GM23338 (cell line): ENCODE measurements at places on chromosomes 11 and 22.

DNA sequence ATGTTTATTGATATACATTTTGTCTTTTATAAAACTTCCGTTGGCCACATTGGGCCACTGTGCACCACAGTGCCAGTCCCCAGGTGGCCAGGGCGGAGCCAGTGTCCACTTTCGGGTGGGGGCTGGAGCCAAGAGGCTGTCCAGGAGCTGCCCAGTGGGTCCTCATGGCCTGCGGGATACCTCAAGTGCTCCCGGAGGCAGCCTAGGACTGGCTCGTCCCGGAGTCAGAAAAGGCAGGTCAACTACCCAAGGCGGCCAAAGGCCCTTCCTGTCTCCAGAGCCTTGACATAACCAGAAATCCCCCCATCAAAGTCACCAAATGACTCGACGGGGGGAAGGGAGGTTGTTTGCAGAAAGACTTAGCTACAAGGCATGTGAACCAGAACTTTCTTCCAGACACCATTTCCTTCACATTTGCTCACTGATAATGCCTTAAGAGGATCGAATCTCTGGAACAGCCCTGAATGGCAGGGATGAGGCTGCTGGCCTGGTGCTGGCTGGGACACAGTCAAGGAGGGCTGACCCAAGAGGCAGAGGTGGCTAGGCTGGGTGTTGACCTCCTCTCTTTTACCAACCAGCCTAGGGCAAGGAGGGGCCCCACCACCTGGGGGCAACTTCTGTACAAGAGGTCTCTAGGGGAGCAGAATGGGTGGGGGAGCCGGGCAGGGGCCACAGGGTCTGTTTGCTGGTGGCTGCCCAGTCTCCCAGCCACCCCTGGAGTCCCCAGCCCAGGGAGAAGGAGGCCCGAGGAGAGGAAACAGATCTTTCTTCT is 8.4 kb downstream of the MRGPRF start:
- no peak for DNase-seq

- DNase-seq: no peak
These were observed 909 bp upstream of the BRD1 start for GRCh38 chr22:49828599-49828965.

DNA sequence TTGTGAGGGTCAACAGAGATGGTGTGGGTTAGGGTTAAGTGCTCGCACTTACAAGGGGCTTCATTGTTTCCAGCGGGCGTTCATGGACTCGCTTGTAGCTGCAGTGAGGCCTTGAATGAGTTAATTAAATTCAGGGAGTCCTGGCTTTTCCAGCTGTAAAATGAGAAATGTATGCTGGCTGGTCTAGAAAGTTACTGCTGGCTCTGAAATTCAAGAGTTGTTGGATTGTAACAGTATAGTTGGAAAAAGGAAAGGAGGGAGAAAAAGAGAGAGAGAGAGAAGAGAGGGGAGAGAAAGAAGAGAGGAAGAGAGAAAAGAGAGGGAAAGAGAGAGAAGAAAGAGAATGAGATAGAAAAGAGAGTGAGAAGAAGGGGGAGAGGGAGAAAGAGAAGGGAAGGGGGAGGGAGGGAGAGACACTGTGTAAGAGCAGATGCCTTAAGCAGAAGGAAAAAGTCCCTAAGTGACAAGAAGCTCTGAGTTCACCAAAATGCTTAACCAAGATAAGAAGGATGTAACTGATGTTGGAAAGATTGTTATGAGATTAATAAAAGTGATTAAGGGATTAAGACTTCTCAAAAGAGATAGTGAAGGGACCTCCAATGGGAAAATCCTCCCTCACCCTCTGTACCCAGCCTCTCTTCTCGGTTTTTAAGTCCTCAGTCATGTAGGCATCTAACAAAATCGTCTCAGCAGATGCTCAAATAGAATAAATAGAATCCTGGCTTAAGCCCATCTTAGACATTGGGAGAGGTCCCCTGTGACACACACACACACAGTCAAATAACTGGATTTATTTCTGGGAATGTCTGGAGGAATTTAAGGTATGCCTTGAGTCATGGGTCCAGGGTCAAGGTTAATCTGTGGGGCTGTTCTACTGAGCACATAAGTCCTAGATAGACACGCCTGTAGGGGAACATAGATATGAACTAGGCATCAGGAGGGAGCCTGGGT is 477.9 kb downstream of the MIAT start:
- DNase-seq: no peak

DNA sequence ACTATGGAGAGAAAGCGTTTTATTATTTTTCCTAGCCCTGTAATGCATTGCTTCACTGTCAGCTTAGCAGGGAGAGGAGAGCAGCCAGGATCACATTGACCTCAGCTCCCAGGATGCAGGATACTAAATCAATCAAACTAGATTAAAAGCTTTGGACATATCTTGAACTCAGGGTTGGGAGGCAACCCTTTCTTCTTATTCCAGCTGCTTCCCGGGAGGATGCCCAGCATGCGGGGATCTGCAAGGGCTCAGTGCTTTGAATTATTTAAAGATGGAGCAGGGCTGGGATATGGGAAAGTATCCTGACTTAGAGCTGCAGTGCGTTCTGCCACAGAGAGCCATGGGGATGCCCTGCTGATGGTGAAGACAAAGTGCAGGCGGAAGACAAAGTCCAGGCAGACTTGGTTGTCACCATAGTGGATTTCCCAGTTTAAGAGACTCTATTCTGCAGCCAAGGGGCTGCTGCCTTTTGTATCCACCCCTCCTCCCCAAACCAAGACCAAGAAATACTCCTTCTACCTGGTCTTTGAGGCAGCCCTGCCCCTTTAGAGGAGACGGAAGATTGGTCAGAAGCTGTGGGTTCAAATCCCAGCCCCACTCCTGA is 1035.0 kb downstream of the TBC1D22A start:
- DNase-seq: no peak

- no peak for DNase-seq
These were observed 23.7 kb upstream of the SORL1-AS1 start for GRCh38 chr11:121476379-121477032.

- no peak for DNase-seq
These were observed 4.7 kb downstream of the FADS2 start for GRCh38 chr11:61832754-61833153.

GRCh38 chr11:96075532-96075959 is 151.6 kb upstream of the MTMR2 start:
- no peak for DNase-seq

- DNase-seq: peak; percentile 24
These were observed 984.6 kb downstream of the DLG2 start for GRCh38 chr11:84642500-84642899.

DNA sequence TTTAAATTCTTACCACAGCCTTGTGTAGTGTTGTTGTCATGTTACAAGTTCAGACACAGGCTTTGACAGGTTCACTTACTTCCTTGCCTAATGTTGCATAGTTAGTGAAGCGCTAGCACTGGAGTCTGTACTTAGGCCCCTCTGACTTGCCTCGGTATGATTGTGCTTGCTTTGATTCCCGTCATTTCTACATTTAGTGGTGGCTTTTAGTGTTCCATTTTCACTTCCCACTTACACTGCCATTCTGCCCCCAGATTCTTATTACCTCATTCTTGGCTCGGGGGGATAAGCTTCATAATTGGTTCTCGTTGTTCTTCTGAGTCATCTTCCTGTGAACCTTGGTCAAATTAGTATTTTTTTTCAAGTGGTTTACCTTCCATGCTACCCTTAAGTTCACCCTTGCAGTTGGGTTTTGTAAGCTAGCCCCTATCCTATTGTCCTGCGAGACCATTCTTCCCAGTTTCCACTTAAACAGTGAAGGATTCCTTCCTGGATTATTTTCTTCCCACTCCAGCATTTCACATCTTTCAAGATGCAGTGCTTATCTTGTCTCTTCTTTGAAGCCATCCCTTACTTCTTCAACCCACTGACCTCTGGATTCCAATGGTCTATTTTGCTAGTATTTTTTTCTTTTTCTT is 68.7 kb downstream of the DDX10 start:
- peak; percentile 11 for DNase-seq

DNA sequence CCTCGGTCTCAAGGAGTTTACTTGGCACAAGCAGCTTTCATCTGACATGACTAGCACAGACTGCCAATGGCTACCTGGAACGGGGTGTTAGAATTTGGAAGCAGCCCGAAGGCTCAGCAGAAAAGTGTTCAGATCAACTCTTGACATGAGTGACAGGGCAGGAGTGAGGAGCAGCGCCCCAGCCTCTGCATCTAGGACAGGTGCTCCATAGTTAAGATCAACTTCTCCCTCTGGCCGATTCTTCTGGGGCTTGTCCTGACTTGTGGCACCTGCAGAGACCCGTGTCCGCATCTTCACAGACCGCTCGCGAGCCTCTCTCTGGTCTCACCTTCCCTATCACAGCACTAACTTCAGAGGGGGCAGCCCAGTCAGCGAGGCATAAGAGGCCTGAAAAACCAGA is 42.5 kb upstream of the CHKA start:
- no peak for DNase-seq

- no peak for DNase-seq
These were observed 31.3 kb upstream of the GNB1L start for GRCh38 chr22:19885841-19886592.

- DNase-seq: peak; percentile 28
These were observed 37.2 kb downstream of the MUC5B start for GRCh38 chr11:1260023-1260501.
